ENCODE measurements at places on chromosomes 6 and 20.
A peak's percentile ranks its signal among the peaks of the same experiment; 100 is the strongest.

- no peak for DNase-seq
Measured at GRCh38 chr20:45254383-45255262, at the start of gene SLPI. TSS of gene SLPI (minus strand) at chr20:45254564. CDS start at chr20:45254543, 21 bp downstream.

GRCh38 chr6:14130435-14131075, 13.0 kb downstream of the CD83 start:
- DNase-seq, result no peak

DNA sequence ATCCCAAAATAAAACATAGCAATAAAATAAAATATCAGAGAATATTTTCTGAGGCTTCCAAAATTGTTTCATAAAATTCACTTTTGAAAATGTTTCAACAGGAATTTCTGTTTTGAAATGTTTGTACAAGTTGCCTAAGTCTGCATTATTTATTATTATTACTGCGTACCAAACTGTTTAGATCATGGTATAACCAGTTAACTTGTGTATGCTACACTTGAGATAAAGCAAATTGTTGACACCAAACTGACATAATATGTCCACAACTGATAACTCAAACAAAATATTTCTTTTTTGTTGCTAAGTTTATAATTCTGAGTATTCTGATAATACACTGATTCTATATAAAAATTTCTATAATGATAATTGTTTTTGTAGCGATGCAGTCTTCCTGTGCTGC, 531.8 kb upstream of the EYS start:
- no peak for DNase-seq

DNA sequence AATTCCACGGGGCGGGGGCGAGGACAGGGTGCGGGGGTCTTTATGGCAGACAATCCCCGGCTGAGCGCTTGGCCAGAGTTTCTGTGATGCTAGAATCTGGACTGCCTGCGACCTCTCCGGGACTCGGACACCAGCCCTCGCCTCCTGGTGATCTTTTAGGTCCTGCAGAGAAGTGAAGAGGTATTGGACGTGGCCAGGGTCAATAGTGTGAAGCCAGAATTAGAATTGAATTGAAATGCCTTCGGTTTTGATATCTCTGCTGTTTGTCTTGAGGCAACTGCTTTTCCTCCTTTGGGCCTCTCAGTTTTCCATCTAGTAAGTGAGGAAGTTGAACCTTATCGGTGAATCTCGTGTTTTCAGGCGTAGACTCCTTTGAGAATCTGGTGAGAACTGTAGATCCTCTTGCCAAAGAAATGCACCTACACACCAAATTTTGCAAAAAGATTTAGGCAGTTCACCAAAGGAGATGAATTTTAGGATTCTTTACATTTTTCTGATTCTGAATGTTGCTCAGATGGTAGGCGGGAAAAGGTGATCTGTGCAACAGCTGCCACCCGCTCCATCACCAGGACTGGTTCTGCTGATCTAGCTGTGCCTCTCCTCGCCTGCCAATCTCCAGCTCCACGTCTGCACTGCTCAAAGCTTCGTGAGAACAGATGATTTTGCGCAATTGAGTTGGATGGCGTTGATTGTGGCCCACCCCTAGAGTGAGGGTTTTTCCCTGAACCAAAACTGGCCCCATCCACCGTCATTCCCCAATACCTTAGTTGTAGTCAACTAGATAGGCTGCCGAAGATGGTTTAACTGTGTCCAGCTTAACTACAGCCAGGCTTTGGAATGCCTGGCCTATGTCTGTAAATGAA, 837 bp upstream of the OSER1 start:
- DNase-seq, result no peak

DNA sequence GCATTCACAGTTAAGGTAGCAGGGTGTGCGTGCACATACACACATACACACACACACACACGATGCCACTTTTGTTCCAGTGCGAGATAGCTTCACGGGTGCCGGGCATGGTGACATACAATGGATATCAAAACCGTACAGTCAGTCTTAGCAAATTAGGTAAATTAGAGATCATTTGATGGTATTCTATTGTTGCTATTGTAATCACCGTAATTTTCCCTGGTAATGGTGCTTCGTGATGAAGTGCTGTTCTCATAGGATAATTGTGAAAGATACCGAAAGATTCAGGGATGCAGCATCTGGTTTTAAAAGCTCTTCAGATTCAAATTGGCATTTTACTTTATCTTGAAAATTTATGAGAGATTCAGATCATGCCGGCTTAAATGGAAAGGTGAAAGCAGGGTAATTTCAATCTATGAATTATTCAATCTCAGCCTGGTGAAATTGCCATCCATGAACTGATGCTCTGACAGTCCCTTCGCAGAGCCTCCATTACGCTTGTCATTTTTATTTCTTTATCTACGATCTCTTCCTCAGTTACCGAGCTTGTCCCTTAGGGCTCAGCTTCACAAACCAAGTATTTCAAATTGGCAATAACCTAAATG, 71.3 kb upstream of the SOX4 start:
- DNase-seq, result peak; percentile 21

GRCh38 chr6:73648166-73648565, 5.6 kb downstream of the SLC17A5 start:
- DNase-seq, result no peak

- no peak for DNase-seq
Measured at GRCh38 chr20:63080811-63081210, 74.0 kb upstream of the BHLHE23 start.

DNA sequence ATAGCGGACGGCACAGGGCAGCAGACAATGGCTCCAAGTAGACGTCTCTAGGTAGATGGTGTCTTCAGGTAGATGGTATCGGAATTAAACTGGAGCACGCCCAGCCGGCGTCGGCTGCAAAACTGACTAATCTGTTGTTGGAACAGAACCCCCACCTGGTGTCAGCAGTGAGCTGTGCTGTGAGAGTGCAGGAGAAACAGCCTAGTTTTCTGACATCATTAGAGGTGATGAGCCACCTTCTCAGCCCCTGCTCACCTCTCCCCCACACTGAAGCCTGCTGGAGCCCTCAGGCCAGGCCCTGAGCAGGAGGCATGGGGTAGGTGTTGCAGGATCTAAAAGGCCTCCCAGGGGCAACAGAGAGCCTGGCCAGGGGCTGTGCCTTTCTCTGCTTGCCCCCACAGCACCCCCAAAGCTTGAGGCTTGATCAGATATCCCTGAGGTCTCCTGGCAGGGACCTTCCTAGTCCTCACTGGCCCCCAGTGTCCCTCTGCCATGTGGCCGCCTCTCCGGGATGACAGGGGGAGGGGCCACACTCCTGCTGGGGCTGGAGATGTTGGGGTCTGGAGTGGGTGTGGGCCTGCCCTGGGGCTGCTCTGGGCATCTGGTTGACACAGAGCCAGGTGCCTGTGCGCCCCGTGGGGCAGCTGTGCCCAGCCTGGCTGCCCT, 6.9 kb upstream of the HELZ2 start:
- DNase-seq, result no peak

DNA sequence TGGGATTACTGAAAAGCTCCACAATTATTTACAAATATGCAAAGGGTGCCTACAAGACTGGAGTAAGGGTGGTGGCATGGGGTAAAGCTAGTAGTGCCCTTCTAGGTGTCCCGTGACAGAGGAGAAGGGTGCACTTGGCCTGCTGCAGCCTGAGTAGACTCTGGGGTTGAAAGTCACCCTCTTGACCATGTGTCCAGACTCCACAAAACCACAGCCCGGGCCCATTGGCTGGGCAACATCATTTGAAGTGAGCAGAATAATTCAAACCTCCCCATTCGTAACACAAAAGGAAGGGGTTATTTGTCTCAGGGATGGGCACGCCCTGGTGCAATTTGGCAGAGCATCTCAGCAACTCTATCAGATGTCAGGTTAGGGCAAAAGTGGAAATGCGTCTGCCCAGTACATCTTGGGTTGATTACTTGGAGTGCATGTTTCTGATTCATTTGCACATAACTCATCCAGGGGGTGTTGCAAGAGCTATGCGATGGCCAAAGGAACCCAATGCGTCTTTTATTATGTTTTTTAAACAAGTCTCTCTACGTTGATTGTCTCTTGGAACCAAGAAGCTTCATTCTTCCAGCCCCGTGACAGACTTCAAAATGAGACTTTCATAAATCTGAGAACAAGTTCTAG, 56.7 kb downstream of the ISM1 start:
- no peak for DNase-seq

DNA sequence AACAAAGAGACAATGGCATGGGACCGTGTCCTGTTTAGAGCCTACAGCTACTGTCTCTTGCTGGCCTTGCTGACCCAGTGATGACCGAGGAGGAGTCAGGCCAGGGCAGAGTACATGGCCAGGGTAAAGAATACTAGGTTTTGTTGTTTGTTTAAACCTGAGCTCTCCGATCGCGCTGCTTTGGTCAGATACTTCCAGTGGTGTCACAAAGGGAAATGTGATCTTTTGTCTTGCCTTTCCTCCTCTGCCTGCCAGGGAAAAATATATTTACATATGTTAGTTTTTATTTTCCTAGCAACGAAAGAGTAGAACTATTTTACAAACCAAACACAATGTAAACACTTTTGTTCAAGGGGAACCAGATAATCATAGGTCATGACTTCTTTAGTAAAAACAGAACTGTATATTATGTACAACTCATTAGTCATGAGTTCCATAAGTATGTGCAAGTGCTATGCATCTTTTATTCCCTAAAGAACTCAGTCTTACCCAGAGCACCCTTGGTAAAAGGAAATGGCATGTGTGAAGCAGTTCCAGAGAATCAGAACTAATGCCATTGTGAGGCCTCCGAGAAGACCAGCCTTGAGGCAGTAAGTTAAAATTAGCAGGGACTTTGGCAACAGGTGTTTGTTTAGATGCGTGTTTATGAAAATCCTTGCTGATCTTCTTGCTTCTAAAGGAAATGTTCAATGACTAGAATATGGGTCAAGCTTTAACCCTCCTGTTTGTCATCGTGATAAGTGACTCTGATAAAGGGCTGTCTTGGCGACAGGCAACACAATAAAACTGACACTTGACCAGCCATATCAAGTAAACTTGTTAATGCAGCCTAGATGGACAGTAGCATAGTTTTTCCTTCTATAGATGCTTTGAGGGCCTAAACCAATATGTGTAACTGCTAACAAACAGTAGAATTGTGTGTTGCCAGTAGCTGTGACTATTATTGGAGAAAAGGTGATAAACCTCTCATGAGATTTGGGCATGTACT, 204.6 kb downstream of the NKAIN2 start:
- DNase-seq, result no peak

GRCh38 chr6:15414235-15414612, 168.4 kb downstream of the JARID2 start:
- no peak for DNase-seq

DNA sequence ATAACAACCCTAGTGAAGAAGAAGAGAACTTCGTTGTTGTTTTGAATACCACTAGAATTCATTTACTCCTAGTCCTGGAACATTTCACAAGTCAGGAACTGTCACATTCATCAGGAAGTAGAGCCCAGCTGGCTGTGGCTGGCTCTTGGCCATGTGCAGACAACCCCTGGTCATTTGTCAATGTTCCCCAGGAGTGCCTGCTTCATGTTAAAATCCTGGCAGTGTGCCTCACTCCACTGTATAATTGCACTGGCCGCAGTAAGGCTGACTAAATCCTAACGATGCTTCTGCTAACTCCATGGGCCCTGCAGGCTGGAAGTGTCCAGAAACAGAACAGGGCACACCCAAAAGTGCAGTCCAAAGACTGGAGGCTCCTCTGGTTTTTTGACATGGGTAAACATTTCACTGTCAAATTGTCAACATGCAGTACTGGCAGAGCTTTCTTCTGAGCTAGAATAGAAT, 41.5 kb upstream of the ADGRF1 start:
- DNase-seq, result no peak

- DNase-seq, result no peak
Measured at GRCh38 chr20:14453259-14453658, 115.8 kb upstream of the FLRT3 start.

DNA sequence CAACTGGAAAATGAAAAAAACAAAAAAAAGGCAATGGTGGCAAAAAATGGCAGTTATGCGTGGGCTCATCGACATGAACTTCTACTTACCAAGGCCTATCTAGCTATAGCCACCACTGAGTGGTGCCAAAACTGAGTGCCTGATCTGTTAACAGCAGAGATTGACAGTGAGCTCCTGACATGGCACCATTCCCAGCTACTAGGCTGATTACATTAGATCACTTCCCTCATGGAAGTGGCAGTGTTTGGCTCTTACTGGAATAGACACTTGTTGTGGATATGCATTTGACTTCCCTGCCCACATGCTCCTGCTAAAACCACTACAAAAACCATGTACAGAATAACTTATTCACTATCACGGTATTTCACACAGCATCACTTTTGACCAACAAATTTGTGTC, 216.1 kb upstream of the SGK1 start:
- DNase-seq, result no peak

DNA sequence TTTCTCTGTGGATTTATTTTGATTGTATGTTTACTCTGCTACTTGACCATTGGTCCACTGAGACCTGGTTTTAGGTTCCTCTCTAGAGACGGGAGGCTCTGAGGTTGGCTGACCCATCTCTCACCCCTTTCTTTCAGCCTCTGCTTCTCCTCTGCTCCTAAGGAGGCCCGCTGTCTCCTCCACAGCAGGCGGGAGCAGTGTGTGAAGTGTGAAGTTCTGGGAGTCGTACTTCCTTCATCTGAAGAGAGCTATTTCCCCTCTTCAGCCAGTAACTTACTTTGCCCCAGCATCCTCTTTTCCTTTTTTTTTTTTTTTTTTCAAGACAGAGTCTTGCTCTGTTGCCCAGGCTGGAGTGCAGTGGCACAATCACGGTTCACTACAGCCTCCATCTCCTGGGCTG, 21.1 kb downstream of the PDRG1 start:
- no peak for DNase-seq

GRCh38 chr6:107991061-107991460, 33.1 kb upstream of the SEC63 start:
- no peak for DNase-seq

GRCh38 chr20:45408646-45409213, 641 bp downstream of the DBNDD2 start:
- DNase-seq, result no peak

DNA sequence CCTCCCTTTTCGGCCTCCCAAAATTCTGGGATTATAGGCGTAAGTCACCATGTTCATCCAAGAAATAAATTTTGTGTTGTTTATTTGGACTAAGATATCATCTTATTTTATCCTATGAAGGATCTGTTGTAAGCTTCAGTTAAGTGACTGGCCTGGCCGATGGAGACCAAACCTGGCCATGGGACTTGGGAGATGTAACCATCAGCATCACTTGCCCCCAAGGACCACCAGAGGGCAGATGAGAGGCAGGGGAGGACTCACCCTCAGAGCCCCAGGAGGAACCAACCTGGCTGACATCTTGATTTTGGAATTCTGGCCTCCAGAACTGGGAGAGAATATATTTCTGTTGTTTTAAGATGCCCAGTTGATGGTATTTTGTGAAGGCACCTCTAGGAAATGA, 266.7 kb downstream of the CDH26 start:
- no peak for DNase-seq

- DNase-seq, result no peak
Measured at GRCh38 chr6:21414065-21414464, 179.5 kb upstream of the SOX4 start.

DNA sequence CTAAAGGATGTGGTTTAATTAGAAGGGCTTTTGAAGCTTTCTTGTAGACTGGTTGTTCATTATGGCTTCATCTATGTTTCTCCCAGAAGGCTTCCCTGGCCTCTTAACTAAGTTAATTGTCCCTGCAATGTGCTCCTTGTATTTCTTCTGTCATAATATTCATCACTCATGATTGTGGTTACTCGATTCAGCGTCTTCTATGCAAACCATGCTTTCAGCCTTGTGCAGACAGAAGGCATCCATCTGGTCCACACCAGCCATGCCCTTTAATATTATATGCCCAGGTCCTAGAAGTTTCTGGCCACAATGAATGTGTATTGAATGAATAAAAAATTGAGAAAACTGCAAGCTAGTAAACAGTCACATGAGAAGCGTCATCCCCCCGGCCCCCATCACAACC, 163.2 kb downstream of the KHDC1L start:
- no peak for DNase-seq

All from NCI-H1930 (cell line).